ENCODE measurements at places on chromosomes 16 and 17.

DNA sequence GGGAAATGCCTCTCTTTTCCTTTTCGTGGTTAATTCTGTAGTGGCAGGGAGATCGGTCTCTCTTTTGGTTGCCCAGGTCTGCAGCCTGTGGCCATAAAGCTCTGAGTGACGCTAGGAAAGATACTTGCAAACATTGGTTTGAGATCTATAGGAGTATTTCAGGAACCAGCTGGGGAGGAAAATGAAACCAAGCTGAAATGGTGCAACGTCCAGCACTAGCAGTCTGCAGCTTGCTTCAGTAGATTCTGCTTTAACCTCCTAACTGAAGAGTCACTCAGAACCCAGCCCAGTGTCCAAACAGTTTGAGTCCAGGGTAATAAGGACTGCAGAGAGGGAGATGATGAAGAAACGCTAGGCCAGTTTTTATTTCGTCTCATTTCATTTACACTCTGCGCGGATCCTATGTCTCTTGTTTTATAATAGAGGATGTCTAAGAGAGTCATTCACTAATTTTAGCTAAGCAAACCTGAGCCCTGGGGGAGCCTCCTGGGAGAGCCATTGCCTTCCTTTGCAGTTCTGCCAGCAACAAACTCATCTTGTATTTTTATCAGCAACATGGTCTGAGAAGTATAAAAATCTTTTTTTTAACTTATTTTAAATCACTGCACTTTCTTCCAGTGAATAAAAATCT, 12.0 kb downstream of the SP2 start:
- DNase-seq, result no peak

GRCh38 chr17:70668938-70669778, 499.8 kb downstream of the KCNJ2 start:
- DNase-seq, result no peak

- no peak for DNase-seq
Measured at GRCh38 chr17:29430275-29430674, 40.1 kb downstream of the TAOK1 start.

DNA sequence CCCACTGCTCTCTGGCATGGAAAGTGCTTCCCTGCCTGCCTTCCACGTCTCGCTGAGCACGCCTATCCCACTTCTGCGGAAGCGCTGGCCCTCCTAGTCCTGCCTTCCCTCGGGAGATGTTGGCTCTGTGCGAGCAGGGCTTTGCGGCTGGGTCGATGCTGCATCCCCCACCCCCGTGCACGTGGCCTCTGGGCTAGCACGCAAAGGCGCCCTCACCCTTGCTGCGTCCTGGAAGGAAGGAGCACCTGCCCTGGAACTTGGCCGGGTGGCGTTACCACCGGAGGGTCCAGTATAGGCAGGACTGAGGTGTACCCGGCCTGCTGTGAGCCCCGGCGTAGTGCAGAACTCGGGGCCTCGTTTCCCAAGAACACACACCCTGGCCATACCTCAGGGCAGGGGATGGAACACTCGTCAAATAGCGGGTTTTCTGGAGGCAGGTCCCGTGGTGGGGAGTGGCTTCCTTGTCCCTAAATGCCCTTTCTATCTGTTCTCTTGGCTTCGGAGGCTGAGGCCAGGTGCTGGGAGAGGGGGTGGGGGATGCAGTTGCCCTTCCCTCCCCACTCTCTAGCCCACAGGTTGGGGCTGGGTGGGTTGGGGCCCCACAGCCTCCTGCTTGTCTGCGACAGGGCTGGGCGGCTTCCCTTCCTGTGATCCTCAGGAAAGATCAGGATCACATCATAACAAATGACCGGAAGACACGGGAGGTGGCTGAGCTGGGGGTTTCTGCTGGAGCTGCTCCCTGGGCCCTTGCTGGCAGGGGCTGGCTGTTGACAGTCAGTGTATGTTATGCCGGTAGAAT, 17.4 kb downstream of the BAIAP2 start:
- no peak for DNase-seq

DNA sequence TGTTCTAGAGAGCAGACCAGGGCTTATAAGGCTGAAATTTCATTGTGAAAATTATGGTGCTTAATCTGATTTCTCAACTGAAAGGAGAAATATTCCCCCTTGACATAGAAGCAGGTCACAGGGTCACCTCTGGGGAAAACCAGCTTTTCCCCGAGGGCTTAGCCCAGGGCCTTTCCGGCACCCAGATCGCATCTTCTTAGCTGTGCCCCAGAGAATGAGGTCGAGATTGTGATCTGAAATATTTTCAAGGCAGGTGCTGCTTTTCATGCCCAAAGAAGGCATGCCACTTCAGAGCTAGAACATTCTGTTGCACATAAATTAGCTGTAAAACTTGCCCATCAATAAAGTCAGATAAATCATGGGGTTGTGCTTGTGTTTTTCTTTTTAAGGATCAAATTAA, 25.4 kb upstream of the ARHGAP17 start:
- DNase-seq, result no peak

GRCh38 chr16:1978476-1979120, 2.7 kb downstream of the NOXO1 start:
- DNase-seq, result no peak

- no peak for DNase-seq
Measured at GRCh38 chr17:40862985-40863733, 3.9 kb downstream of the KRT12 start.

DNA sequence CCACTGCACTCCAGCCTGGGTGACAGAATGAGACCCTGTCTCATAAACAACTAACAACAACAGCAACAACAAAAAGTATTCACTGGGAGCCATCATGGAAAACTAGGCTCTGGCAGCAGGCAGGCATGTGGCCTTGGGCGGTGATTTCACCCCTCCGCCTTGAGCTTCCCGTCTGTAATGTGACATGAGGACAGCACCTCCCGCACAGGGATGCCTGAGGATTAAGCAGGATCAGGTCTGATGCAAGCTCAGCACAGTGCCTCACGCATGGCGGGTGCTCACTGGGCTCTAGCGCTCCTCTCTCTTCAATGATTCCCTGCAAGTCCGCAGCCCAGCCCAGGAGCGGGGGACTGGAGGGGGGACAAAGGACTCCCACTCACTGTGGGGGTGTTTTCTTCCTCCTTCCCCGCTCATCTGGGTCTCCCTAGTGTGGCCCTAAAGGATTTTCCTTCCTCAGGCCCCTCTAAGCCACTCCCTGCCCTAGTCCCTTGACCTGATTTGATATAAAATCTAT, 2.8 kb downstream of the PLCD3 start:
- DNase-seq, result no peak

- no peak for DNase-seq
Measured at GRCh38 chr17:31825961-31826691, 32.9 kb downstream of the COPRS start.

GRCh38 chr16:30046178-30046577, 15.1 kb upstream of the TLCD3B start:
- DNase-seq, result no peak

DNA sequence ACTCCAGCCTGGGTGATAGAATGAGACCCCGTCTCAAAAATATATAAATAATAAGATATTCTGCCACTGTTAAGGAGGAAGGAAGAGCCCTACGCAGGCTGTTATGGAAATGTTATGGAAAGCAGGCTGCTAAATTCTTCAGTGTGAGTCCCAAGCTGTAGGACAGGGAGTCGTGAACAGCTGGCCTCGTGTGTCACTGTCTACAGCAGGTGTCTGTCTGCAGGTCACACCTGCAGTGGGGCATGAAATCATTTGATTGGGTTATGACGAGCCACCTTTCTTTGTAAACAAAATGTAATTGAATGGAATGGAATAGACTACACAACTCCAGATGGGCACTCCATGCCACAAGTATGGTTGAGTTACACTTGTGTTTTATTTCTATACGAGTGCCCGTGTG, 15.6 kb upstream of the LITAF start:
- DNase-seq, result no peak

DNA sequence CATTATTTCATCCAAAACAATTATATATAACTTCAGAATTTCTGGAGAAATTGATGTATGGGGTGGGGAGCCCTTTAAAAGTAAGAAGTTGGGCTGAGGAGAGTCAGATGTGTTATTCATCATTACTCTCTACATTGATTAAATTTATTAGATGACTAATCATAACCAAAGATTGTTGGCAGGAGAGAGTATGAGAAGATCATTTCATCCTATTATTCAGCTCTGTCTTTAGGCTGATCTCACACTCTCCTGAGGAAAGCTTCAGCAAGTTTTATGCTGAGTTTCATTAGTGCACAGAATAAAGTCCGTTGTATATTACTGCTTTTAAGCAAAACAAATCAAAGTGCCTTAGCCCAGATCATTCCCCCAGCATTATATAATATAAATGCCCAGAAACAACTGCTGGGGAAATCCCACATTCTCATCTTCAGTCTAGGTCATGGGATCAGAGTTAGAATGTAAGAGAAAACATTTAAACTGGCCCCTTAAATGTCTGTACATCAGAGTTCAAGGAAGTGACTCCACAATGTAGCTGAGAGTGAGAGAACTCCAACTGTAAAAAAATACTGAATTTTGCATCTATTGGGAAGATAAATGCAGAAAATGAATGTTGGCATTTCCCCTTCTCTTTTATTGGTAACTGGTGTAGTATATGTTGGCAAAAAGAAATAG, 130.1 kb upstream of the HLF start:
- DNase-seq, result no peak

DNA sequence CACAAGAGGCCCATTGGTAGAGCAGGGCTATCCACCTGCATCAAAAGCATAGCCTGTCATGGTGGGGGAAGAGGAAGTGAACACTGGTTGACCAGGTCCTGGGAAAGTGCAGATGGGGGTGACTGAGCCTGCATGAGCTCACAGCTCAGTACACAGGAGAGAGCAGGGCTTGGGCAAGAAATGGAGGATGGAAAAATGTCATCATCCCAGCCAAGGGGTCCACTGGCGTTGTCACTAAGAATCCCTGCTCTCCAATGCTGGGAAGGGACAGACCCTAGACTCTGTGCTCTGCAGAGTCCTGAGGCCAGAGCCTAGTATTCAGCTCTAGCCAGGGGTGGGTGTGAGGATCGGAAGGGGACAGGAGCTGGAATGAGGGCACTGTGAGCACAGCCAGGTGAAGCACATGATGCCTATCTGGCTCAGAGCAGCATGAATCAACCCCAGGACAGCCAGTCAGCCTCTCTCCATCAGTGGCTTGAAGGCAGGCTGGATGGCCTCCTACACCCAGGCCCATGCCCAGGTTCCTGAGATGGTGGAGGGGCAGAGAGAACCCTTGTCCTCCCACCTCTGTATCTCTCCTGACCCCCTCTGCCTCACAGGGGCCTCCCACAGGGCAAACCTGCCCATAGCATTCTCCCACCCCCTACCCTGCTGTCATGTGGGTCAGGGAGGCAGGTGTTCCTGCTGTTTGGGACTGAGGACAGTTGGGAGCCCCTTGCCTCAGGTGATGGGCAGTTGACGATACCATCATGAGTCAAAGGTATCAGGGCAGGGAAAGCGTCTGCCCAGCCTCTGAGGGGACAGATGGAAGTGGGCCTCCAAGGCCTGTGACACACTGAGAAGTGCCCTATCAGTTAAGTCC, 13.8 kb upstream of the CTCF start:
- no peak for DNase-seq

DNA sequence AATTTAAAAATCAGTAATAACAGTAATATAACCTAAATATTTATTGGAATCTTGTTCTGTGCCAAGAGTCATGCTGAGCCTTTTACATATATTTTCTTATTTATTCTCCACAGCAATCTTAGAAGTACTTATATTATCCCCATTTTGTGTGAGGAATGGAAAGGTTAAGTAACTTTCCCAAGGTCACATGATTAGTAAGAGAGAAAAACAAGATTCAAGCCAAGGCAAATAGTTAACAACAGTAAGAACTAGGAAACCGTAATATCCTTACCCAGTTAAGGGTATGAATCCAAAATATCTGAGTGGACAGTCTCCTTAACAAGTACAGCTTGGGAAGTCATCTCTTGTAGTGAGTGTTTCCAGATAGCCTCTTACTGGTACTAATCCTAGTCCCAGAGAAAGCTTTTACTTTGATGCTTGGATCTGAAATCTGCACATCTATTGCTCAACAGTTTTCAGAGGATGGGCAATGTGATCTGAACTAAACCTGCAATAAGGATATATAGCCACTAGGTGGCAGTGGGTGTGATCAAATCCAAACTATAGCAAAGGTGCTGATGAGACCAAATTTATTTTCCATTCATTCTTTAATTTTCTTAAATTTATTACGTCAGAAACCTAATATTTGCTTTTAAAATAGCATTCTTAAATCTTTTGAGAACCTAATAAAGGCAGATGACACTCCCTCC, 23.3 kb downstream of the SHISA6 start:
- no peak for DNase-seq

DNA sequence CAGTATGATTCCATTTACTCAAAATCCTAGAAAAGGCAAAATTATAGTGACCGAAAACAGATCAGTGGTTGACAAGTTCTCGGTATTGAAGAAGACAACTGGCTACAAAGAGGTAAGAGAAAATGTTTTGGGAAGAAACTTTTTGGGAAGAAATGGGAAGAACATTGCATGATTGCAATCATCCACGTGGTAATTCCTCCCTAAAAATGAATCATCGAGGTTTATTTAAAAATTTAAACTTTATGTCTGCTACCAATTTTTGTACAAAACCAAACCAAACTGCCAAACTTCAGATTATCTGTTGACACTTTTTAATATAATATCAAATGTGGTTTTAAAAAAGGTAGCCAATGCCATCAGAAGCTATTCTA, 8.1 kb downstream of the SMURF2 start:
- DNase-seq, result no peak

GRCh38 chr17:82408288-82408937, 9.7 kb upstream of the HEXD start:
- DNase-seq, result no peak

- DNase-seq, result no peak
Measured at GRCh38 chr17:82012640-82013295, 9.9 kb downstream of the CENPX start.

DNA sequence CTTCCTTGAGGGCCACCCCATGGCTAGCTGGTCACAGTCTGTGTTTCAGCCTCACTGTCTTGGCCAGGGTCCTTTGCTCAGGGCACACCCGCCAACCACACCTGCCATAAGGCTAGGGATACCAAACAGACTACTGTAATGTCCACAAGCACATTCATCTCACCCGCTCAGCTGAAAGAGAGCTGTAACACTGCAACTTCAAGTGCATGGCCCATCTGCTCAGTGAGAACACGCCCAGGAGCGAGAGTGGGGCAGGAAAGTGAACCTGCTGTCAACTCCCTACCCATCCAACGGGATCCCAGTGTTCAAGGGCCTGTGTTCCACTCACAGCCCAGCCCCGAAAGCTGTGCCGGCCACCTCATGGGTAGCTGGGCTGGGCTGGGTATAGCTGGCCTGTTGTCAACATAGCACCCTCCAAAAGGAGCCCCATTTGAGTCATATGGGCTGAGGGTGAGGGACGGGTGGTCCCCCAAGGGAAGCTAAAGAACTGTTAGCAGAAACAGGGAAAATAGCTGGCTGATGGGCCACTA, 55.7 kb downstream of the SCNN1B start:
- no peak for DNase-seq

DNA sequence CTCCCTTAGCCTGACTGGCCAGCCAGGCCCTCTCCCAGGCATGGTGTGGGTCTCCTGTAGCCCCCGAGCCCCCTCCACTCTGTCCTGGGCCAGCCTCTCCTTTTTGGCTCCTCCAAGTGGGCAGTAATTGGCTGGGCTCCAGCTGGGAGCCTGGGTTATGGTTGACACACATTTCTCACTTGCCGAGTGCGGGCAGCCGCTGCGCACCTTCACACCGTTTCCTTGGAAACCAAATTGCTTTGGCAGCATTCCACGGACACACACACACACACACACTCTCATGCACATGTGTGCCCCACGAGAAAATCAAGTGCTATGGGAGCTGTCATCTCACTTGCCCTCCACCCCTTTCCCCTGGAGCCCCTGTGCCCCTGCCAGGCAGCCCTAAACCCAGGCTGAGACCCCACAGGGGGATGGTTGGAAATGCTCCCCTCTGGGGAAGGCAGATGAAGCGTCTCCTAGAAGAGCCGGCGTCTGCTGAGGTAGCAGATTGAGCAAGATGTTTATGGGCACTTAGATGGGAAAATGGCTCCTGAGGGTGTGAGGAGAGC, 402.7 kb upstream of the TNRC6C start:
- no peak for DNase-seq
